ENCODE measurements at places on chromosomes 2 and 18. TPM values are rescaled to one million over a fixed set of nuclear protein-coding genes. Genes with fewer than 3 reads are reported as not detected.

BAZ2B gene
- total RNA-seq: 54.9 TPM

NAPG gene
- total RNA-seq: 26.5 TPM

SLC19A3 gene
- 2.3 TPM for total RNA-seq

SGPP2 gene
- total RNA-seq: not detected

- DNase-seq: peak; percentile 93
Observed at GRCh38 chr2:163347982-163348856, 387.6 kb downstream of the FIGN start.

DNA sequence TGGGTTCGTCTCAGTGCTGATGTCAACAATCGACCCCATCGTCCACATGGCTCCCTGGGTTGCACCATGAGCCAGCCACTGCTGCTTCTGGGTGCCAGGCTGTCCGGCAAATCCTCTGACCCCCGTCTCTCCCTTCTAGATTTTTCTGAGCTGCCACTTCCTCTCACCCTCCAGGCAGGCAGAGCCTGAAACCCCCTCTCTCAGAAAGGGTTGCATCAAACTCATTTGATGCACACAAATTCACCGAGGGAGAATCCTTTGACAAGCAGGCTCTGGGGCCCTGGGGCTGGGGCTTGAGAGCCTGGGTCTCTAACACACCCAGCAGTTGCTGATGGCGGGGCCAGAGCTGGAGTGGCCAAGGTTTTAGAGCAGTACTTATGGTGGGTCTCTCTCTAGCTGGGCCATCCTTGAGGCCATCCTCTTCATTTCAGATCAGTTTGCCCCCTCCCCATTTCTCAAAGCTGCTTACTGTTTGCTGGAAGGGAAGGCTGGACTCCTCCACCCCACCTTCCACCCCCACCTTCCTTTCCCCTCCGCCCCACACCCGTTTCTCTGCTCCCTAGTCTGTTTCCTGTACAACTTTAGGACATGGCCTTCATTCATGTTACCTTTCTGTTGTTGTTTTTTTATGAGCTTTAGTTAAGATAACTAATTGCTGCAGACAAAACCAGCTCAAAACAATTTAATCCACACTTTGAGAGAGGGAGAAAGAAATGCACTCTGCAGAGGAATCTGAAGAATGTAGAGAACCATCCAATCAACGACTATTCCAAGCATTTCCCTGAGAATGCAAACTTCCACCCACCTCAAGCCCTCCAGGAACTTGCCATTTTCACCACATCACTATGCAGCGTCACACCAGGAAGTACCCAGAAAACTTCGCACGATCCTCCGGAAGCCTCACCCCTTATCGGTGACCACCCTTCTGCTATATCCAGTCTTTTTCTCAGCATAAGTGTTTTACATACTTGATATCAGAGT lies 69.5 kb downstream of the ARL4C start:
- DNase-seq: peak; percentile 71

- peak; percentile 74 for DNase-seq
Observed at GRCh38 chr2:1728821-1729220, 15.5 kb downstream of the PXDN start.

GRCh38 chr2:218047536-218048225 lies 21.4 kb upstream of the RUFY4 start:
- no peak for DNase-seq

DNA sequence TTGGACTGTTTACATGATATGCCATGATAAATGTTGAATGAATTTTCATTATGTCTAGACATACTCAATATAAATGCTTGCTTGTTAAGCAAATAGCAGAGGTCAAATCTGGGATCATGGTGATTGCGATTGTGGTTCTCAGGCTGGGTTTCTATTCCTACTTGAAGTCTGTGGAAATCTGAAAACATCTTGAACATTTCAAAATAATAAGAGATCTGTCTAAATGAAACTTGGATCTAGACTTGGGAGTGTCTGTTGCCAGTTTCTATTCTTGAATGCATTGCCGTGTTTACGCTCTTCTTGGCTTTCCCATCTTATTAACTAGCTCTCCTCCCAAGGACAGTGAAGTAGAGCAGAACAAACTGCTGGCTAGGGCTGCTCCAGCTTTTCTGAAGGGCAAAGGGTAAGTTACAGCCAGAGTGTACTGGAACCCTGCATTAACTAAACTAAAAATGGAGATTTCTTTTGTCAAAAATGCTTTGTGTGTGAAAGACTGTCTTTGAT lies 127.7 kb downstream of the DTNA start:
- DNase-seq: no peak

DNA sequence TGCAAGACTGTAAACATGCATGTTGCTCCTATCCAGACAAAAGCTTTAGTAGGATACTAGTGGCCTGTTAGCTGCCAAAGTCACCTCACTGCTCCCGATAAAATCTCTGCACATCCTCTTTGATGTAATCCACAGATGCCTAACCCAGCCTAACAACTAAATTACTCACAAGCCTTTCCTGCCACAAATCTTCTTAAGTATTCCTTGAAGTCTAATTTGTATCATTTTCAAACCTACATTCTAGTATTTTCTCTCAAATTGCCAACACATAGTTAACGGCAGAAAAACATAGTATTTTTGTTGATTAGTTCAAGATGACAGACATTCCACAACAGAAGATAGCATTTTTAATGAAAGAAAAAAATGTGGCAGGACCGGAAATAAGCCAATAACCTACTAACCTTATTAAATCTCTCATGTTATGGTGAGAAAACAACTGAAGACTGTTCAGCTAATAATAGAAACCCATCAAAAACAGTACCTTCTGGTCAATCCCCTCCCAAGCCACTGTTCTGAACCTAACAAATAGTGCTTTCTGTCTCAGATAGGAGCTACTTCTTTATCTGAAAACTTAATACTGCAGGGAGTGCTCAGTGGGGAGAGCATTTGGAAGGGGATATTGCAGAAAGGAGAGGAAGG lies at the start of gene MPP4:
Gene MPP4 (minus strand): TSS at position 57 of the 639 bp plus-strand sequence. CDS start 4,690 bp downstream, outside the sequence.
- no peak for DNase-seq

DNA sequence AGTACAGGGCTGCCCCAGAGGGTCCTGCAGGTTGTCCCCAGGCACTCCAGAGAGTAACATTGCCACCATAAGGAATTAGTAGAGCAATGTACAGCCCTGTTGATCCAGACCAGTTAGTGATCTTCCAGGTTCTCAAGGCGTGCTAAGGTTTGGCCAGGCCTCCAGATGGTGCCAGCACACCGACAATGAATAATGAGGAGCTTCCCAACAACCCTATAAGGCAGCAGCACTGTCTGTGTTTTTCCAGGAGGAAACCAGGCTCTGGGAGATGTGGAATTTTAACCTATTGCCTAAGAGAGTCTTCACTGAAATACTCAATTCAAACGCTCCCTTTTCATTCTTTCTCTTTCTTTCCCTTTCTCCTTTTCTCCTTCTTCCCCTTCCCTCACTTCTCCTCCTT lies 122.1 kb downstream of the MGAT5 start:
- DNase-seq: peak; percentile 30

- no peak for DNase-seq
Observed at GRCh38 chr18:76957384-76958355, 135.3 kb downstream of the ZNF236 start.

- no peak for DNase-seq
Observed at GRCh38 chr2:24466871-24467870, 23.9 kb upstream of the NCOA1 start.
